ENCODE measurements at places on chromosomes 12 and 14.

DNA sequence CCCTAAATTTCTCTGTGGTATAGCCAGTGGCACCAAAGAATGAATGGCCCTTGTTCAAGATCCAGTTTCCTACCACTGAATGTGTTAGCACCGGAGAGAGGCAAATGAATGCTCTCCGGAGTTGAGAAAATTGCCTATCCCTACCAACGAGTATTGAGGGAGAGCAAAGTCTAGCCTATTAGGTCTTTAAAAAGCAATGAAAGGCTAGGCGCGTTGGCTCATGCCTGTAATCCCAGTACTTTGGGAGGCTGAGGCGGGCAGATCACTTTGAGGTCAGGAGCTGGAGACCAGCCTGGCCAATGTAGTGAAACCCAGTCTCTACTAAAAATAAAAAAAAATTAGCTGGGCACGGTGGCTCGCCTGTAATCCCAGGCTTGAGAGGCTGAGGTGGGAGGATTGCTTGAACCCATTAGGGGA, 898 bp upstream of the RAB15 start:
- DNase-seq = no peak

DNA sequence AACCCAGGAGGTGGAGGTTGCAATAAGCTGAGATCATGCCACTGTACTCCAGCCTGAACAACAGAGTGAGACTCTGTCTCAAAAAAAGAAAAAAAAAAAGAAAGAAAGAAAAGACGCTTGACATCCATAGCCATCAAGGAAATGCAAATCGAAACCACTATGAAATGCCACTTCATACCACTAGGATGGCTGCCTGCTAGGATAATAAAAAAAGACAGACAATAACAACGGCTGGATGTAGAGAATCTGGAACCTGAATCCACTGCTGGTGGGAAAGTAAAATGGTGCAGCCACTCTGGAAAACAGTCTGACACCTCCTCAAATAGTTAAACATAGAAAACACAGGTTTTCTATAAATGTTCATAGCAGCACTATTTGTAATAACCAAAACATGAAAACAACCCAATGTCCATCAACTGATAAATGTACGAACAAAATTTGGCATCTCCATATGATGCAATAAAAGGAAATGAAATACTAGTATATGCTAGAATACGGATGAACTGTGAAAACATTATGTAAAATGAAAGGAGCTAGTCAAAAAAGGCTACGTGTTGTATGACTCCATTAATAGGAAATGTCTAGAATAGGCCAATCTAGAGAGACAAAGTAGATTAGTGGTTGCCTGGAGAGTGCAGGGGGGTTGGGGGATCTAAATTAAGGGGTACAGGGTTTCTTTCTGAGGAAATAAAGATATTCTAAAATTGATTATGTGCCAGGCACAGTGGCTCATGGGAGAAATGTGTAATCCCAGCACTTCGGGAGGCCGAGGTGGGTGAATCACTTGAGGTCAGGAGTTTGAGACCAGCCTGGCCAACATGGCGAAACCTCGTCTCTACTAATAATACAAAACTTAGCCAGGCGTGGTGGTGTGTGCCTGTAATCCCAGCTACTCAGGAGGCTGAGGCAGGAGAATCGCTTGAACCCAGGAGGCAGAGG, 9.7 kb downstream of the WSB2 start:
- no peak for DNase-seq

DNA sequence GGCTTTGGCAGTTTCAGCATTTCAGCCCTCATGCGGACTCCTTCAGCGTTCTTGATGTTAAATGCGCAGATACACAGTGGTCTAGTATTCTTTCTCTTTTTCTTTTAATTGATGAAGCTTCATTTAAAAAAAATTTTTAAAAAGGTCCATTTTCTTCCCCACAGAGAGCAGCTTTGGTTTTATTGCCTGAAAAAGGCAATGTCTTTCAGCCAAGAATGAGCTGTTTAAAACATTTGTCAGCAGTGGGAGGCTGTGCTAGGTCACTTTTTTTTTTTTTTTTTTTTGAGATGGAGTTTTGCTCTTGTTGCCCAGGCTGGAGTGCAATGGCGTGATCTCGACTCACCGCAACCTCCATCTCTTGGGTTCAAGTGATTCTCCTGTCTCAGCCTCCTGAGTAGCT, 13.5 kb downstream of the KMT5A start:
- no peak for DNase-seq

GRCh38 chr14:96398432-96398831, 6.5 kb downstream of the AK7 start:
- DNase-seq = no peak

DNA sequence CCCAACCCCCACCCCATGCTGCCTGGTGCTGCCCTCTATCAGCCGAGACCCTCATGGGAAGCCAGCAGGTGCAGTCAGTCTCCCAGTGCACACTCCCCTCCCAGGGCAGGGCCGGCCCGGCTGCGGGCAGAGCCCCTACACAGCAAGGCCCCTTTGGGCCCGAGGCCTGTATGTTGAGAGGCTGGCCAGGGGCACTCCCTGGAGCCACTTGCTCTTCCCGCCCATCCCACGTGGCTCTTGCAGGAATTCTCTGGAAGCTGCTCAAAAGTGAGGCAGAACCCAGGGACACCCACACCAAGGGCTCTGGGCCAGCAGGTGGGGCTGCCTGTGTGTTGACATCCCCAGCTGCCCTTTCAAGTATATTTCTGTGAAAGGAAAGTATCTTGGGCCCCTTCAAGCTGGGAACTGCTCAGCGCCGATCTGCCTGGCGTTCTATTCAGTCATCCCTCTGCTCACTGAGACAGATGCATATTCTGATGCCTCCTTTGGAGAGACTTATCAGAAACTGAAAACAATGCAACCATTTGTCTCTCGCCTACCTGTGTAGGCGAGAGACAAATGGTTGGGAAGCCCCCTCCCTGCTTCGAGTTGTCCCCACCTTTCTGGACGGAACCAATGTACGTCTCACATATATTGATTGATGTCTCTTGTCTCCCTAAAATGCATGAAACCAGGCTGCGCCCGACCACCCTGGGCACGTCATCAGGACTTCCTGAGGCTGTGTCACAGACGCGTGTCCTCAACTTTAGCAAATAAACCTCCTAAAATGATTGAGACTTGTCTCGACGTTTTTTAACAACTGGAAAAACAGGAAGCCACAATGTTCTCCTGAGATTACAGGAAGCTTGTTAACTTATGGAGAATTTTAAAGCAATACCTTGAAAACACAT, 6.0 kb downstream of the GPR132 start:
- DNase-seq = no peak

GRCh38 chr14:69376439-69376838, 21.7 kb downstream of the ERH start:
- no peak for DNase-seq

GRCh38 chr12:123058481-123058880, 78.0 kb downstream of the ARL6IP4 start:
- DNase-seq = no peak

DNA sequence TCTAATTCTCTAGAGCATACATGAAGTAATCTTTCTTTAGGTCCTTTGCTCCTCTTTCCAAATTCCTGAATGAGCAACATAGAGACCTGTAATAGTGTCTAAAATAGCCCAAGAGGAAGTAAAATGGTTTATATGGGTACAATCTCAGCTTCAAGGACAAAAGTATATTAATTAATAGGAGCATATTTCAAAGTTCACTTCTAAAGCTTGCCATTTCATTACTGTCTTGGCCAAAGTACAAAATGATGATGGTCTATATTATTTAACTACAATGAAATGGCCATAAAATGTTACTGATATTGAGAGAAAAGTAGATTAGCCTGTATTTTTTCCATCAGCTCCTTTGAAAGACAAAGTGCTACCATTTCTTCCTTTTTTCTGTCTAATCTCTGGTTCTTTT, 410.4 kb upstream of the NOVA1 start:
- DNase-seq = no peak

GRCh38 chr12:110853836-110854235, 7.0 kb downstream of the CCDC63 start:
- DNase-seq = no peak

GRCh38 chr14:72318648-72319047, 386.4 kb downstream of the RGS6 start:
- DNase-seq = no peak

DNA sequence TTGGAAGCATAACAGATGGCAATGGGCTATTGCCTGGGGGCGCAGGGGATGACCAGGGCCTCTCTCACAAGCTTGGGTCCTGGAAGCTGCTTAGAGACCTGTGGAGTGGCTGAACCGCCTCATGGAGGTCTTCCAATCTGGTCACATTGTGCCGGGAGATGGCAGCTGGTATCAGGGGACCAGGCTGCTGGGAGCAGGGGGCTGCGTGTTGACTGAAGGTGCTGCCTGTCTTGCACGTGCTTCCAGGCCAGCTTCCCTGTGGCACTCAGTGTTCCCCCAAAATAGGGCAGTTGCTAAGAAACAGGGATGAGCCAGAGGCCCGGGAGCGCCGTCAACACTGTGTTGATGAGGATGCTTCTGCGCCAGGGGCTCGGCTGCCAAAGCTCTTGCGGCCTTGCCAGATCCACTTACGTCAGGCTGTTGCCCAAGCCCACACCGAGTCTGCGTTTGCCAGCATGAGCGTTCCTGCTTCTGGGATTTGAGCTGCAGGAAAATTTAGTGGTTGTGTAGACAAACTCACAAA, 39.8 kb downstream of the ELK3 start:
- no peak for DNase-seq

DNA sequence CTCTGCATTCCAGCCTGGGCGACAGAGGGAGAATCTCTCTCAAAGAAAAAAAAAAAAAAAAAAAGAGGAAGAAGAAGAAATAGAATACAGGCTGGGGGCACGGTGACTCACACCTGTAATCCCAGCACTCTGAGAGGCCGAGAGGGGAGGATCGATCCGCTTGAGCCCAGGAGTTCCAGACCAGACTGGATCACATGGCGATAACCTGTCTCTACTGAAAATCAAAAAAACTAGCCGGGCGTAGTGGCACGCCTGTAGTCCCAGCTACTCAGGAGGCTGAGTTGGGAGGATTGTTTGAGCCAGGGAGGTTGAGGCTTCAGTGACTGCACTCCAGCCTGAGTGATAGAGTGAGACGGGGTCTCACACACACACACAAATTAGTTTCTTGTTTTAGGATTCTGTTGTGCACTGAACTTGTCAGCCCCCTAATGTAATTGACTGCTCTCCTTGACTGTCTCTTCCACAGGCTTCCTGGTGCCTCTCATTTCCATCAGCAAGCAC, 963 bp upstream of the TINF2 start:
- DNase-seq = no peak
